ENCODE measurements at places on chromosomes 16 and 17. TPM values are rescaled to one million over a fixed set of nuclear protein-coding genes. Genes with fewer than 3 reads are reported as not detected.

GRCh38 chr17:37744961-37745800, at the start of gene HNF1B:
HNF1B (minus strand) TSS chr17:37745059; CDS start chr17:37744884, 175 bp downstream.
- DNase-seq, result no peak

GRCh38 chr17:34156741-34157589, 98.1 kb upstream of the CCL2 start:
- DNase-seq, result no peak

Gene TP53TG3
- total RNA-seq, result not detected

DNA sequence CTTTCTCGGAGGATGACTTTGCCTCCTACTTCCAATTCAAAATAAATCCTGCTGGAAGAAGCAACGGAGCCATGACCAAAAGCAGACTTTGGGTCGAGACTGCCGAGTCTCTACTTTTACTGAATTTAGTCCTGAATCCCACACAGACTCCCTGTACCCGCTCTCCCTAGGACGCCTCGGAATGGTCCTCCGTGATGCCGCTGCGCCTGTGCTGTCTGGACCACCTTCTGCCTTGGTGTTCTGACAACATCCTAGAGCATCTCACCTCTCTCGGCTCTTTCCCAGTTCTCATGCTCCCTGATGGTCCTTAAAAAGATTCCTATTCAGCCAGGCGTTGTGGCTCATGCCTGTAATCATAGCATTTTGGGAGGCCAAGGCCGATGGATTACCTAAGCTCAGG, 181.1 kb upstream of the HSBP1 start:
- DNase-seq, result no peak

Gene SRL
- total RNA-seq, result 0.20 TPM

Gene SEPTIN12
- not detected for total RNA-seq

Gene COG4
- total RNA-seq, result 71.8 TPM

- peak; percentile 34 for DNase-seq
Observed at GRCh38 chr16:86508028-86508946, 2.0 kb upstream of the FOXF1 start.

Gene KRTAP9-8
- not detected for total RNA-seq

Gene WNT9B
- total RNA-seq, result not detected

GRCh38 chr17:28204751-28205150, 114.2 kb upstream of the TMEM97 start:
- DNase-seq, result no peak

Gene ENPP7
- total RNA-seq, result not detected

Gene KIF18B
- 0.60 TPM for total RNA-seq

Gene RASL10B
- under 0.01 TPM for total RNA-seq

Gene SULT1A2
- not detected for total RNA-seq

DNA sequence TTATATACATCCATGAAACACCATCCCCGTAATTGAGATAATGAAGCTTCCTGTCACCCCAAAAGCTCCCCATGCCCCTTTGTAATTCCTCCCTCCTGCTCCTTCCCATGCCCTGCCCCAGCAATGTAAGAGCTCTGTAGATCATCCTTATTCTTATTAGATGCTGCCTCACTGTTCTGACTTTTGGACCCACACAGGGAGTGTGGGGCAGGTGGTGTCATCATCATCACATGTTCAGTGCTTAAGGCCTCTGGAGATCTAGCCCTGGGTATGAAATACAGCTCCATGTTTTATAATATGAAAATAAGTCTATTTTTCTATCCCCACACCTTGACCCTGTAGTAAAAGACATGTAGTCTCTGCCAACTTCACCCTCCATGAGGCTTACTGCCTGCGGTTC, 1.9 kb downstream of the XAF1 start:
- DNase-seq, result no peak

DNA sequence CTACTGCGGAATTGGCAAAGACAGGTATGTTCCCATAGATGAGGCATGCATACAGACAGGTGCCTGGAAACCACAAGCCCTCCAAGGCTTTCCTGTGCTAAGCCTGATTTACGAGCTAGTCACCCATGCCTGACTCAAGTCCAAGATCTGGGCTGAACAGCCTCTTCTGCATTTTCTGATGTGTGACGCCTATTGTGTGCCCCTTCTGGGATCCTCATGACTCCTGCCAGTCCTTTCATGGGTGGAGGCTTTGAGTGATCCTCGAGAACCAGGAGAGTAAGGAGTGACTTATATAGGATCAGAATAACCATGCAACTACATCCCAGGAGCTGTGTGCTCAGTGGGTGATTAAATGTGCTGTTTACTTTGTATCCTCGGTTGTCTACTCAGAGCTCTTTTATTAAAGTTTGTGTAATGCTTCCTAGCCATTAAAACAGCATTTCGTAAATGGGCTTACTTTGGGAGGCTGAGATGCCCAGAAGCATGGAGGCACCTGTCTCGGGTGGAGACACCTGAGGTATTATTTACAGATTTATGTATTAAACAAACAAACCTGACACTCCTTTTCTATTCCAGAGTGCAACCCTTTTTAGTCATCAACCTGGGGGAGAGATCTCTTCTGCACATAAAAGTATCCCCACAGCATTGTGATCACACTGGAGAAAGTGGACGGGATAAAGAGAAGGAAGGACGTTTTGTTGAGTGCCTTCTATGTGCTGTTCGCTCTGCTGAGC, 373.0 kb upstream of the DYNLRB2 start:
- no peak for DNase-seq

DNA sequence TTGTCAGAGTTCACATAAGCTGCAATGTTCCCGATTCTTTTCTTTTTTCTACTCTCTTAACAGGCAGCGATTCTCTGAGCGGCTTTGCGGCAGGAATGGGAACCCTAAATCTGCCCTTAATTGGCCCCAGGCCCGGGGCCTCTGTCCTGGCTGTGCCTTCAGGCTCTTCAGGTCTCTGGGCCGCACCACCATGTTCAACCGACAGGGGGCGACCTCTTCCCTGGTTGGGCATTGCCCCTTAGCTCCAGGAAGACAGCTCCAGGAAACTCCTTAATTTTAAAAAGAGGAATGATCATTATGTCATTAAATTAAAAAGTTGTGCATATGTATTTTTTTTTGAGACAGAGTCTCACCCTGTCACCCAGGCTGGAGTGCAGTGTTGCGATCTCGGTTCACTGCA, 20.3 kb downstream of the CACNG5 start:
- no peak for DNase-seq

DNA sequence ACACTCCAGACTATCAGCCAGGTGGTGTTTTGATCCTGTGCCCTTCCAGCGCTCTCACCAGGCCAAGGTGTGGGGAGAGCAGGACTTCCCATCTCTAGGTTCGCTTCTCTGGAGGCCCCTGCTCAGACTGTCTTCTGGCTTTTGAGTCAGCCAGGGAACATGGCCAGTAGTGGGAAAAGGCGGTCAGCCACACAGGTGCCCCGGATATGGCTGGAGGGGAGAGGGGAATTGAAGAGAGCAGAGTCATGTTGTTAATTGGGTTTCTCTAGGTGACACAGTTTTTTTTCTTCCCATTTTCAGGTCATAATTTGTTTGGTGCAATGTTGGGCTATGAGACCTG, 1.5 kb downstream of the MINK1 start:
- no peak for DNase-seq

- DNase-seq, result no peak
Observed at GRCh38 chr17:64022611-64023063, 2.2 kb upstream of the ICAM2 start.

DNA sequence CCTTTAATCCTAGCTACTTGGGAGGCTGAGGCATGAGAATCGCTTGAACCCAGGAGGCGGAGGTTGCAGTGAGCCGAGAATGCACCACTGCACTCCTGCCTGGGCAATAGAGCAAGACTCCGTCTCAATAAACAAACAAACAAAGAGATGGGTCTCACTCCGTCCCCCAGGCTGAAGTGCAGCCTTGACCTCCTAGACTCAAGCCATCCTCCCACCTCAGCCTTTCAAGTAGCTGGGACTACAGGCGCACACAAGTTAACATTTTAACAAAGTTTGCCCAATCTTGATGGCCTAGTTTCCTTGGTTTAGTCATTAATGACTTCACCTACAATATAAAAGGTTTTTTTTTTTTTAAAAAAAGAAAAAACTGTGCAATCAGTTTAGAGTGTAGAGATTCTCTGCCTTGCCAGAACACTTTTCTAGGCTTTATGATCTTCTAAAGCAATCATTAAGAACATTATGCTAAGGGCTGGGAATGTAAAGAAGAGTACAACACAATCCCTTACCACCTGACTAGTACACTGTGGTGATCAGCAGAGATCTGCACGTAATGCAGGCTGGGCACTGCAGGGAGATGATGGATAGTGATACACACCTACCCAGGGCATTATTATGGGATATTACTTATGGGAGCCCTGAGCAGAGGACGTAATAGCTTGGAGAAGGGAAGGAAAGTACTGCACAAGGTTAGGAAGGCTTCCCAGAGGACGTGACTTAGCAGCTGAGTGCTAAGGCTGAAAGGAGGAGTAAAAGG, 6.9 kb downstream of the GOT2 start:
- no peak for DNase-seq

Gene TPPP3
- total RNA-seq, result not detected

Gene KRTAP9-4
- not detected for total RNA-seq

Gene KRT31
- total RNA-seq, result not detected

Gene NKD1
- under 0.01 TPM for total RNA-seq

DNA sequence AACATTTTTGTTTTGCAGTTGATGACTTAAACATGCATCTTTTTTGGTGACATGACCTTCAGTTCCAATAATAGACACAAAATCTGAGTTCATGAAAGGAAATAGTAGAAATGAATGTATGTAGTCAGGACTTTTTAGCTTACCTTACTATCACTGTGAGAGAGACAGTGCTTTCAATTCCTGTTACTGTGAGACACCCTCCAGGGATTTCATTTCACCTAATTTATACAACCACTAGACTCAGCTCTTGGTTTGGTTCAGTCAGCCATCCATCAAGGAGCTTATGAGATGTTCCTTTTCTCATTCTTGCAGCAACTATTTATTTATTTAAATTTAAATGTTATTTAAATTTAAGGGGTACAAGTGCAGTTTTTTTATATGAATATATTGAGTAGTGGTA, 77.9 kb downstream of the MAP2K4 start:
- DNase-seq, result no peak

- peak; percentile 38 for DNase-seq
Observed at GRCh38 chr16:64416216-64417005, 705.5 kb downstream of the CDH11 start.

DNA sequence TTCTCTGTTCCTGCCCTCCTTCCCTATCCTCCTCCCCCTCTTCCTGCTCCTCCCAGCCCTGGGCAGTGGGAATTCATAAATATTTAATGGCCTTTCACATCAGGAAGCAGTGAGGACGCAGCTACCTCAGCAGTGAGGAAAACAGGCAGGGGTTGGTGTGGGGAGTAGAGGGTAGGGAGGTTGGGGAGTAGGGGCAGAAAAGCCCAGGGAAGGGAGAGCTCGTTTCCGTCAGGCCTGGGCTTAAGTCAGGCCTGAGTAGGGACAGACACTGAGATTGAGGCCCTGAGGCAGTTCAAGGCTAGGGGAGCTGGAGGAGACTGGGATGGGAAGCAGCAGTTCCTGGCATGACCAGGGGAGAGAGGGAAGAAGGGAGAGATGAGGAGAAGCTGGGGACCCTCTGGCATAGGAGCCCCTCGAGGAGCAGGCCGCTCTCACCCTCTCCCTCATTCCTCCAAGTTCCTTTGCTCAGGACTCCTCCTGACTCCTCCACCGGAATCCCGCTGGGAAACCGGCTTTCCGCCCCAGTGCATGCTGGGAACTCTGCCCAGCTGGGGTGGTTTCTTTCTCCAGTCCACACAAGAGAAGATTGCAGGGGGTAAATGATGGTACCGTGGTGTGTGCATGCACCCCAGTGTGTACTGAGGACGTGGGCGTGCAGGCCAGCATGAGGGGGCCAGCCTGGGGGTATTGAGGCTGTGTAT, 6.2 kb downstream of the SAMD14 start:
- DNase-seq, result peak; percentile 32

DNA sequence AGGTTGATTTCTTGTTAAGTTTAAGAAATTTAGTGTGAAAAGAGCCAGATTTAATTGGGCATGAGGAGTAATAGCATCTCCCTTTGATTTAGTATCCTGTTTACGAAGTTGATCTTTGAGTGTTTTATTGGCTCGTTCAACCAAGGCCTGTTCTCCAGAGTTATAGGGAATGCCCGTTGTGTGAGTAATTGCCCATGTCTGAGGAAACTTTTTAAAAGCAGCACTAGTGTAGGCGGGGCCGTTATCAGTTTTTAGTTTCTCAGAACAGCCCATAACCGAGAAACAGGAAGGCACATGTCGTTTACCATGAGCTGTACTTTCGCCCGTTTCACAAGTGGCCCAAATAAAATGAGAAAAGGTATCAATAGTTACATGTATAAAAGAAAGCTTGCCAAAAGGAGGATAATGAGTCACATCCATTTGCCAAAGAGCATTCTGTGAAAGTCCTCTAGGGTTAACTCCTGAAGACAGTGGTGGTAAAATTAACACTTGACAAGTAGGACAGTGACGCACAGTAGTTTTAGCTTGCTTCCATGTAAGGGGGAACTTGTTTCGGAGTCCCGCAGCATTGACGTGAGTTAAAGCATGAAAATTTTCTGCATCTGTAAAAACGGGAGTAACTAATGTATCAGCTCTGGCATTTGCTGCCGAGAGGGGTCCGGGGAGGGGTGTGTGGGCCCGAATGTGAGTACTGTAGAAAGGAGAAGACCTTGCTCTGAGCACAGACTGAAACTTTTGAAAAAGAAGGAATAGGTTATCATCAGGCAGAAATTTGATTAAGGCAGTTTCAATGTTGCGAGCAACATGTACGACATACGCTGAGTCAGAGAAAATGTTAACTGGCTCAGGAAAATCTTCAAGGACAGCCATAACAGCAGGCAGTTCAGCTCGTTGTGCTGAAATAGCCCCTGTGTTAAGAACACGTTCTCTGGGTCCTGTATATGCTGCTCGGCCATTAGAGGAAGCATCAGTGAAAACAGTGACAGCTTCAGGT, 18.5 kb upstream of the KCTD5 start:
- no peak for DNase-seq

GRCh38 chr17:35708149-35708548, 23.3 kb upstream of the RASL10B start:
- no peak for DNase-seq

Gene RNF227
- 0.79 TPM for total RNA-seq

Gene RMI2
- total RNA-seq, result 2.8 TPM

- DNase-seq, result peak; percentile 10
Observed at GRCh38 chr16:80656711-80657150, 115.9 kb downstream of the DYNLRB2 start.

Gene PRDM7
- total RNA-seq, result not detected

- peak; percentile 53 for DNase-seq
Observed at GRCh38 chr17:79831265-79832217, 7.7 kb downstream of the CBX4 start.

Gene JPH3
- 0.65 TPM for total RNA-seq

DNA sequence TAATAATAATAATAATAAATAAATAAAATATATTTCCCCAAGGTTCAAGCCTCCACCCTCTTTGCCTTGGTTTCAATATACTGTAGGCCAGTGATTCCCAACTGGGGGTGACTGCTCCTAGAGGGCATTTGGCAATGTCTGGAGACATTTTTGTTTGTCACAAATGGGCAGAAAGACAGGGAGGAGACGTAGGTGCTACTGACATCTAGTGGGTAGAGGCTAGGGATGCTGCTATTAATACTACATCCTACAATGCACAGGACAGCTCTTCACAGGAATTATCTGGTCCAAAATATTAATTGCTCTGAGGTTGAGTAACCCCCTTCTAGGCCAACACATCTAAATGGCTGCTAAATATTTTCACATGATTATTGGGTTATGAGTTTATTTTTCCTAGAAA, 12.8 kb upstream of the PRR14 start:
- DNase-seq, result peak; percentile 58
